Ovary (tissue), 10 donors: ENCODE measurements at places on chromosomes 5 and 9.

- no peaks in the 10 kb centered on the region for H3K27me3 ChIP-seq
- peaks cover 4% of the 10 kb centered on the region for H3K4me1 ChIP-seq
- DNase-seq = peak; percentile 16
- H3K36me3 ChIP-seq = no peaks in the 10 kb centered on the region
Measured at GRCh38 chr5:132475987-132476875, 14.3 kb downstream of the IRF1 start.

DNA sequence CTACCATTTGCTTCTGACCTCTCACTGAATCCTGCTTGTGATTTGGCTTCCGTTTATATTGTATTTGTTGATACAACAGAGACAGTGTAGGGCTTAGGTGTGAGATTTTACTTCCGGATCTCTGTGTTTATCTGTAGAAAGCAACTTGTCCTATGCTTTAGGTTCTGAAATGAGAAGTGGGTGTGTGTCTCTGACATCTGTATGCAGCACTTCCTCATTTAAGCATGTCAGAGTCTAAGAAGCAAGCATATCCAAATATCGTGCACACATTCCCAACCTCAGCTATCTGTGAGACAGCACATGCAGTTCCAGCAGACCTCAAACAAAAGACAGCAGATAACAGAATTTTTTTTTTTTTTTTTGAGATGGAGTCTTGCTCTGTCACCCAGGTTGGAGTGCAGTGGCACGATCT lies 16.3 kb downstream of the KLF9 start:
- no peaks in the 10 kb centered on the region for H3K27me3 ChIP-seq
- DNase-seq = no peak
- no peaks in the 10 kb centered on the region for H3K36me3 ChIP-seq

DNA sequence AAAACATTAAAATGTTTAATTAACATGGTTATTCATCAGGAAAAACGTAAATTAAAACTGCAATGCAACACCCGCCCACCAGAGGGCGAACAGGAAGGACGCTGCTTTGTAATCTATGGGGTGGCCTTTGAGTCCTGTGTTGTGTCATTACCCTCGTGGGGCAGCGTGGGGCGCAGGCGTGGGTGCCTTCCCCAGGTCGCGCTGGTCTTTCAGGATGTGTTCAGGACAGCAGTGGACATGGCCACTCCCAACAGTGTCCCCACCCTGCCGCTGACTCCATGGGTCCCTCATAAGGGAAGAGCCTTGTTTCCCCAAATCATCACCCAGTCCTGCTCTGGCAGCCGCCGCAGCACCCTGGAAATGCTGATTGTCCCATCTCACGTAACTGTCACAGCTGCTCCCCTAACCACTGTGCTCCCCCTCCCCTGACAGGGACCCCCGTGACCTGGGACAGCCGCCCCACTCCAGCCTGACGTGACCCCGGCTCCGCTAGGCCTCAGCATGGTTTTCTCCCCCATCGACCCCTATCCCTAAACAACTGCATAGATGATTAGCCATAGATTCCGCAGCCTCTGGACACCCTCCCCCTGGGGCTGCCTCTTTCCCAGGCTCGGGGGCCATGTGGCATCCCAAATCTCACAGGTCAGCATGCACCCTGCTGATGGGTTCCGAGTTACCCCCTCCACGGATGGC lies 36.4 kb downstream of the GLT6D1 start:
- no peaks in the 10 kb centered on the region for H3K27me3 ChIP-seq
- H3K36me3 ChIP-seq = no peaks in the 10 kb centered on the region
- H3K4me3 ChIP-seq = no peak overlapping the region
- H3K27ac ChIP-seq = no peak overlapping the region
- H3K4me1 ChIP-seq = peaks cover 4% of the 10 kb centered on the region

- peaks cover 2% of the 10 kb centered on the region for H3K4me1 ChIP-seq
- H3K4me3 ChIP-seq = no peak overlapping the region
- no peak overlapping the region for H3K27ac ChIP-seq
Measured at GRCh38 chr5:73985145-73985544, 359.1 kb downstream of the ARHGEF28 start.

DNA sequence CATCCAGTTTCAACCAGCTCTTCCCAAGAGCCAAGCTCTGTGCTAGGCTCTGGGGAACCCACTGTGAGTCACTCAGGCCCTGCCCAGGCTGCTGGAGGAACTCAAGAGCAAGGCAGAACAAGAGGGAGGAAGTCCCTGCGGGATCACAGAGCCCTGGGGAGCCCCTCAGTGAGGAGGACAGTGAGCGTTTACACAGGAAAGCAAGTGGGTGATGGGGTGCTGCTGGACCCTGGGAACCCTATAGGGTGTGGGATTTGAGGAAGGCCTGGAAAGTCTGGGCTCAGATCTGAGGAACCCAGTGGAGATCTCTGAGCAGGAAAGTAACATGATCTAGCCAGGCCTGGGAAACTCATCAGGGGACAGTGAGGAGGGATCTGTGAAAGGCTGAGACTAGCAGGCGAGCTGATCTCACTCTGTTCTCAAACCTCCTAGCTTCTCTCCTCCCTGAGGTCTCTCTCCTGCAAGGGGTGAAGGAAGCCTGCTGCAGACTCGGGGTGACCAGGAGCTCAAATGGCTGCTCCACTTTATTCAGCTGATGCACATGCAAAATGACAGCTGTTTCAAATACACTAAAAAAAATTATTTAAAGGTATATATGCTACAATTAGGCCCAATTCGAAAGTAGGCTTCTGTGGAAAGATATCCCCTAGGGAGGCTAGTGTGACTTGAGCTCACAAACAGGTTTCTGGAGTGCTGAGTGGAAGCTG lies 70.0 kb downstream of the SHB start:
- H3K27ac ChIP-seq = no peak overlapping the region
- peaks cover 3% of the 10 kb centered on the region for H3K4me1 ChIP-seq
- H3K27me3 ChIP-seq = no peaks in the 10 kb centered on the region
- no peaks in the 10 kb centered on the region for H3K36me3 ChIP-seq

DNA sequence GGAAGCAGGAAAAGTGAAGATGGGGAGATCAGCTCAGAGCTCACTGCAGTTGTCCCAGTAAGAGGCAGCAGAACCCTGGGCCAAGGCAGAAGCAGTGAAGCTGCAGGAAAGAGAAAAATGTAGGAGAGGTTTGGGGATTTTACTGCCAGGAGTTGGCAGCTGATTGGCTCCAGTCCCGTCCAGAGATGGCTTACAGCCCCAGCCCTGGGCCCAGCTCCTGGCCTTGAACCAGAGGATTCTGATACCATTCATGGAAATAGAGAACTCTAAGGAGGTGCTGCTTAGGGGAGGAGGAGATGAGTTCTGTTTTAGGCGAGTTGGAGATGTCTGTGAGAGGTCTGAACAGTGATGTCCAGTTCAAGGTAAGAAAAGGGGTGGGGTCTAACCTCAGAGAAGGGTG lies 4.6 kb downstream of the MORN5 start:
- peaks cover 2% of the 10 kb centered on the region for H3K4me1 ChIP-seq
- H3K36me3 ChIP-seq = no peaks in the 10 kb centered on the region
- no peaks in the 10 kb centered on the region for H3K27me3 ChIP-seq
- H3K4me3 ChIP-seq = no peak overlapping the region
- no peak overlapping the region for H3K27ac ChIP-seq

DNA sequence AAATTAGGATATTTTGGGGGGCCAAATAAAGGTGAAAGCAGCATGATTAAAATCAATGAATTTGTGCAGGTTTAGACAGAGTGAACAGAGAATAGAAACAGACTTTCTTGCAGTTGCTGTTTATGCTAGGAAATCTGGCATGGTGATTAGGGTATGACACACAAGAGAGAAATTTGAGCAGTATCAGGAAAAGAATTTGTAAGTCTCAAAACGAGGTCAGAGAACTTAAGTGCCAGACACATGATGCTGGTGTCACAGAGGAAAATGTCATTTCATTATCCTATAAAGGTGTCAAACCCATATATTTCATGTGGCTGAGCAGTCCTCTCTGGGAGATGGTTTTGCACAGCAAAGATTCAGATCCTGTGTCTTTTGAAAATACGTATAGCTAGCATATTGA lies 15.7 kb downstream of the LVRN start:
- no peak overlapping the region for H3K4me3 ChIP-seq
- peaks cover 10% of the 10 kb centered on the region for H3K4me1 ChIP-seq
- H3K27ac ChIP-seq = peak overlapping the region; percentile 19
- no peaks in the 10 kb centered on the region for H3K27me3 ChIP-seq

GRCh38 chr9:74985041-74985440 lies 32.3 kb upstream of the C9orf40 start:
- H3K4me3 ChIP-seq = no peak overlapping the region
- no peaks in the 10 kb centered on the region for H3K36me3 ChIP-seq
- DNase-seq = no peak
- no peaks in the 10 kb centered on the region for H3K27me3 ChIP-seq

DNA sequence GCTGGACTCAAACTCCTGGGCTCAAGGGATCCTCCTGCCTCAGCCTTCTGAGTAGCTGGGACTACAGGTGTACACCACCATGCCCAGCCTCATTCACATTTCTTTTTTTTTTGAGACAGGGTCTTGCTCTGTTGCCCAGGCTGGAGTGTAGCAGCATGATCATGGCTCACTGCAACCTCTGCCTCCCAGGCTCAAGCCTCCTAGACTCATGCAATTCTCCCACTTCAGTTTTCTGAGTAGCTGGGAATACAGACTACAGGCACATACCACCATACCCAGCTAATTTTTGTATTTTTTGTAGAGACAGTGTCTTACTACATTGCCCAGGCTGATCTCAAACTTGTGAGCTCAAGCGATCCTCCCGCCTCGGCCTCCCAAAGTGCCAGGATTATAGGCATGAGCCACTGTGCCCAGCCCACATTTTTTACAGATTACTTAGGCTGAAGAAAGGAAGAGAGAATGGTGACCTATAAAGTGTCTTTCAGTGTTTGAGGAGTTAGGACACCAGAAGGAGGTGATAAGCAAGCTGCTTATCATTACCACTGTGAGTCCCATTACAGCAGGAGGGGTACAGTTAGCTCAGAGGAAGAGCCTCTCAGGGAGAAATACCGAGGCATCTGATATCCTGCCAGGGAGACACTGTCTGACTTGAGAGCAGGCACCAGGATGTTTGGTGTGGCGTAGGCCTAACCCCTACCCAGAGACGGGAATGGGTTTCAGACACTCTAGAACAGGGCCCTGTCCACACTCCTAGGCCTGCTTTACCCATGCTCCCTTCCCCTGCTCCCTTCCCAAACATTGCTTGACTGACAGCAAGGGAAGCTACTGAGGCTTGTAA lies 9.7 kb downstream of the FAXDC2 start:
- no peak overlapping the region for H3K4me3 ChIP-seq
- H3K27ac ChIP-seq = no peak overlapping the region
- no peaks in the 10 kb centered on the region for H3K27me3 ChIP-seq

- H3K4me3 ChIP-seq = no peak overlapping the region
- H3K36me3 ChIP-seq = no peaks in the 10 kb centered on the region
- H3K27ac ChIP-seq = no peak overlapping the region
- no peak for DNase-seq
Measured at GRCh38 chr9:110260911-110261310, 4.6 kb upstream of the TXN start.

DNA sequence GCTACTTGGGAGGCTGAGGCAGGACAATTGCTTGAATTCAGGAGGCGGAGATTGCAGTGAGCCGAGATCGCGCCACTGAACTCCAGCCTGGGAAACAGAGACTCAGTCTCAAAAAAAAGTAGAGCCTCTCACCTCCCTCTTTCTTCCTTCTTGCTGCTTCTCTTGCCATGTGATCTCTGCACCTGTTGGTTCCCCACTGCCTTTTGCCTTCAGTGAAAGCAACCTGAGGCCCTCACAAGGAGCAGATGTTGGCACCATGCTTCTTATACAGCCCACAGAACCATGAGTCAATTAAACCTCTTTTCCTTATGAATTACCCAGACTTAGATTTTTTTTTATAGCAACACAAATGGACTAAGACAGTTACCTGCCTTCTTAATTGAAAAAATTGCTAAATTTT lies 45.6 kb upstream of the GLRX start:
- H3K36me3 ChIP-seq = no peaks in the 10 kb centered on the region
- DNase-seq = no peak
- H3K27ac ChIP-seq = no peak overlapping the region
- H3K27me3 ChIP-seq = no peaks in the 10 kb centered on the region
- H3K4me3 ChIP-seq = no peak overlapping the region

DNA sequence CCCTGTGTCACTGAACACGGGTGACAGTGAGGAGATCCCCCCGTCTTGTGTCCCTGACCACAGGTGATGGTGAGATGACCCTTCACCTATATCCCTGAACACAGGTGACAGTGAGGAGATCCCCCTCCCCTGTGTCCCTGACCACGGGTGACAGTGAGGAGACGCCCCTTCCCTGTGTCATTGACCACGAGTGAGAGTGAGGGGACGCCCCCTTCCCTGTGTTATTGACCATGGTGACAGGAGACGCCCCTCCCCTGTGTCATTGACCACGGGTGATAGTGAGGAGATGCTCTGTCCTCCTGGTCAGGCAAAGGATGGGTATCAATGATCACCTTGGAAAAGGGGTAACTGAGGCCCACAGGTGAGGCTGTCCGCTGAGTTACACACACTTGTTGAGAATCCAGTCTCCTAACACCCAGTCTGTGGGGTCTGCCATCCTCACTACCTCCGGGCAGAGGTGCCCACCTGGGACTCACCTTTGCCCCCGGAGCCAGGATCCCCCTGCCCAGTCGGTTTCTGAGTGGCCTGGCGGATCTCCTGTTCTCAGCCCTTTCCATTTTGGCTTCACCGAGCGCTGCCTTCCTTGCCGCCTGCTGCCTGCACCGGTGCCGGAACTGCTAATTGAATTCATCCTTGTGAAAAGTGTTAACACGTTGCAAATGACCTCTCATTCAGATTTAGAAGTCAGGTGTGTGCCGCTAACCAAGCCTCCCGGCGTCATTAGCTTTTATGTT lies 68.2 kb upstream of the BARHL1 start:
- no peak for DNase-seq
- H3K4me3 ChIP-seq = no peak overlapping the region
- H3K4me1 ChIP-seq = peaks cover 3% of the 10 kb centered on the region
- no peaks in the 10 kb centered on the region for H3K27me3 ChIP-seq
- H3K36me3 ChIP-seq = no peaks in the 10 kb centered on the region

DNA sequence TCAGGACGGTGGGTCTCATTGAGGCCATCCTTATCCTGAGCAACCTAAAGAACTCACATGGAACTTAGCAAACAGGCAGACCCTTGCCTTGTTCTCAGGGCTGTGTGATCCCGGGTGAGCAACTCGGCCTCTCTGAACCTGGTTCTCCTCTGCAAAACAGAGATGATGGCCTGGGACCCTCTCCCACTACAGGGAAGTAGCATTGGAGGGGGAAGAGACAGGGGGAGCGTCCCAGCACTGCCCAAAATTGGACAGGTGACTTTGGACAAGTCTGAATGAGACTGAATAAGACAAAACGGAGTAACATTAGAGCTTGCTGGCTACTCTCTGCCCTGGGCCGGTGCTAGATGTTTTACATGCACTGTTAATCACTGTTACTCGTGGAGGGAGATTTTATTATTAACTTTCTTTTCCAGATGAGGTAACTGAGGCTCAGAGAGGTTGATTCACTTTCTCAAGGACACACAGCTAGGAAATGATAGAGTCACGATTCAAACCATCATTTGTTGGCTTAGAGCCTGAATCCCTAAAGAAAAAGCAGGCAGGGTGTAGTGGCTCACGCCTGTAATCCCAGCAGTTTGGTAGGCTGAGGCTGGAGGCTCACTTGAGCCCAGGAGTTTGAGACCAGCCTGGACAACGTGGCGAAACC lies 136.4 kb downstream of the C9orf50 start:
- no peaks in the 10 kb centered on the region for H3K27me3 ChIP-seq
- no peaks in the 10 kb centered on the region for H3K36me3 ChIP-seq
- no peak for DNase-seq
- H3K27ac ChIP-seq = peak overlapping the region; percentile 92
- H3K4me3 ChIP-seq = no peak overlapping the region
- peaks cover 38% of the 10 kb centered on the region for H3K4me1 ChIP-seq

- H3K4me1 ChIP-seq = peaks cover 2% of the 10 kb centered on the region
- no peak overlapping the region for H3K27ac ChIP-seq
- DNase-seq = no peak
- no peaks in the 10 kb centered on the region for H3K36me3 ChIP-seq
- H3K4me3 ChIP-seq = no peak overlapping the region
- H3K27me3 ChIP-seq = no peaks in the 10 kb centered on the region
Measured at GRCh38 chr9:109940561-109940960, 160.6 kb downstream of the PALM2AKAP2 start.
